ENCODE measurements at places on chromosomes 3 and 15.

- peak; percentile 73 for DNase-seq
Measured at GRCh38 chr3:69671082-69671952, 67.9 kb upstream of the MITF start.

DNA sequence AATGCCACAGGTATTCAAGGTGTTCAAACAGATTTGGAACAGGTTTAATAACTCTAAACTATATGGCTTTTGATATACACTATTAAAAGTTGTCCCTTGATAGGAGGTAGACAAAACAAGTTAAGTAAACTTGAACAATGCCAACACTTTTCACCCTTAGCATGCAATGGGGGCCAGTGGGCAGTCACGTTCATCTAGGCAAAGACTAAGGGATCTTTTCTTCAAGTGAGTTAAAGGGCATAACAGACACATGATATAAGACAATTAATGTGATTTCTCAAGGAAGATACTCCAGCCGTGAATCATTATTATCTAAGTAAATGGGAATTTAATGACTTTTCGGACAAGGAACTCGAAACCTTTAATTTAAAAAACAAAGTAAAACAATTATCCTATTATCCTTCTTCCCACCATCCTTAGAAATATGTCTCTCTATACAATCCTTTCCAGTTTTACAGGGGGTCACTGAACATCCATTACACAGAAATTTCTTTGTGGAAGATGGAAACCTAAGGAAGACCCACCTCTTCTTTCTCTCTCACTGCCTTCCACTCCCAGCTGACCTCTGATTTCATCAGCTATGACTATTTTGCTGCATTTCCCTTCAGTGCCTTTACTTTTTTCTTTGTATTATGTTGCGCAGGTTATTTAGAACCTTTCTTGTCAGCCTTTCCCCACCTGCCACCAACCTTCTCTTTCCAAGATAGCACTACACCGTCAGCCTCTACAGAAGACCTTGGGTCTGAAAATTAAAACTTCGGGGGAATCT, 1.5 kb downstream of the CLDN1 start:
- DNase-seq: no peak

- DNase-seq: peak; percentile 75
Measured at GRCh38 chr3:35946121-35946853, 307.0 kb downstream of the ARPP21 start.

DNA sequence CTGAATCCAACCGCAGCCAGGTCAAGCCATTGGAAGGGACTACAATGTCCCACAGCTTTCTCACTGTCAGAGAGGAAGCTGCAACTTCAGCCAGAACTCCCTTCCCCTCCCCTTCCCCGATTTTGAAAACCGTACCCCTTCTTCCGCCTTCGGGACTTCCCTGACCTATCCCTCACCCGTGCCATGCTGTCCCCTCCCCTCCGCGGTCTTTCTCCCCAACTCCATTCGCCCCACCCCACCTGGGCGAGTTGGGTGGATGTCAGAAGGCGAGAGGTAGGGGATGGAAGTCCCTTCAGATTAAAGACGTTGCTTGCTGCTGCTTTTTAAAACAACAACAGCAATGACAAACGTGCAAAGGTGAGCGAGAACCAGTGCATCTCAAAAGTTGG, 723 bp downstream of the CPNE4 start:
- DNase-seq: no peak

- no peak for DNase-seq
Measured at GRCh38 chr3:30742796-30743619, 136.6 kb downstream of the TGFBR2 start.

DNA sequence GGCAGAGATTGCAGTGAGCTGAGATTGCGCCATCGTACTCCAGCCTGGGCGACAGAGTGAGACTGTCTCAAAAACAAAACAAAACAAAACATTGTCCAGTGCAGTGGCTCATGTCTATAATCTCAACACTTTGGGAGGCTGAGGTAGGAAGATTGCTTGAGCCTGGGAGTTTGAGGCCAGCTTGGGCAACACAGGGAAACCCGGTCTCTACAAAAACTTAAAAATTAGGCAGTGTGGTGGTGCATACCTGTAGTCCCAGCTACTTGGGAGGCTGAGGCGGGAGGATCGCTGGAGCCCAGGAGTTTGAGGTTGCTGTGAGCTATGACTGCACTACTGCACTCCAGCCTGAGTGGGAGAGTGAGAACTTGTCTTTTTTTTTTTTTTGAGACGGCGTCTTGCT, 27.2 kb upstream of the MOBP start:
- DNase-seq: no peak

DNA sequence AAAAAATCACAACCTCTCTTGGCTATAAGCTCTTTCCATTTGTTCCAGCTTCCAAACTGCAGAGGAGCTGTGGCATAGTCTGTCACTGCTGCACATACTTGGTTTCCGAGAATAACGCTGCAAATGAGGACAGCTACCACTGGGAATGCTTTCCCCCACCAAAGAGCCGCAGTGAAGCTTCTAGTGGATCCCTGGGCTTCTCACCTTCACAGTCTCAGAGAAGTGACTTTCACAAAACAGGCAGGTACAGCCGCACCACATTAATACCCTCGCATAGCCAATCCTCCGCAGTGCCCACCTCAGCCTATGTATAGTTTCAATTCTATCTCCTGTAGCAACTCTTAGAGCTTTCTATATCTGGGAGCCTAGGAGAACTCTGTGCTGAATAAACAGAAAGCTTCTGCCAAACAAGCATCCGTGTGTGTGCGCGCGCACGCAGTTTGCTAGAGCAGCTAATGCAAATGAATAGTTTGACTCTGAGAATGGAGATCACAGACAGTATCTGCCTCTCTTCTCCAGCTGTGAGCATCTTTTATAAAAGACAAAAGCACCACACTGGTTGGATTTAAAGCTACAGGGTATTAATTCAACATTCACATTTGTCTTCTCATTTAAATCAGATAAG, 81.9 kb upstream of the PLXND1 start:
- peak; percentile 73 for DNase-seq

- no peak for DNase-seq
Measured at GRCh38 chr3:123329636-123330340, 119.1 kb downstream of the ADCY5 start.

DNA sequence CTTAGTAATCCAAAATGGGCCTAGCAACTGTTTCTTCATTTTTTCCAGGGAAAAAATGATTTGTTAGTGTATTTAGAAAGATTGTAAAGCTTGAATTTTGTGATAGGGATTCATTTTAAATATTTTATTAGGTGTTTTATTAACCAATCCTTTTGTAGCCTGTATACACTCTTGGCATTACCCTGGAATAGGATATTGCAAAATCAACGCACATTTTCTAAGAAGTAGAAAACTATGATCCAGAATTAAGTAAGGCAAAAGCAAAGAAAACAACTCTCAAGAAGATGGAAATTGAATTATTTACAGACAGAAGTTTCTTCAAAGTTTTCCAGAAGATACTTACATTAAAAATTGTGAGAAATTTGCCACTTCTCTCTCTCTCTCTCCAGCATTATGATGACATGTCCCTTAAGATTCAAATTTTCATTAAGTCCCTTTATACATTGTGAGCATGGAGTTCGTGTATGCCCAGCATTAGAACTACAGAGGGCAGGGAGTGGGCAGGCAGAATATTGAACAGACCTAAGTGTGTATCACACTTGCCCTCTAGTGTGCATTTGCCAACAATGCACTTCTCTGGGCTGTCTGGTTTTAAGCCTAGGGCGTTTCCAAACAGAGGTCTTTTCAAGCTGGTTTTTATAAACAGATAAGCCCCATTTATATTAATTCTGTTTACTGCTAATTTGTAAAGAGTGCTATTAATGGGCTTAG, 28.5 kb upstream of the CMSS1 start:
- peak; percentile 82 for DNase-seq

DNA sequence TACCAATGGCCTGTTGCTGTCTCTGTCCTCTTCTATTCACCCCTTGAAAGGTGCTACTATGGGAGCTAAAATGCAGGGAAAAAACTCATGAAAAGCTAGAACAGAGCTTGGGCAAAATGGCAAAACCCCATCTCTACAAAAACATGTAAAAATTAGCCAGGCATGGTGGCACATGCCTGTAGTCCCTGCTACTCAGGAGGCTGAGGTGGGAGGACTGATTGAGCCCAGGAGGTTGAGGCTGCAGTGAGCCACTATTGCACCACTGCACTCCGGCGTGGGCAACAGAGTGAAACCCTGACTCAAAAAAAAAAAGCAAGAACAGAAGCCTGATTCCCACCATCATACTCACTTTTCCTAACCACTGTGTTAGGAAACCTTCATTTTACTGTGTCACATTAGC, 1.9 kb downstream of the MAP4 start:
- no peak for DNase-seq

DNA sequence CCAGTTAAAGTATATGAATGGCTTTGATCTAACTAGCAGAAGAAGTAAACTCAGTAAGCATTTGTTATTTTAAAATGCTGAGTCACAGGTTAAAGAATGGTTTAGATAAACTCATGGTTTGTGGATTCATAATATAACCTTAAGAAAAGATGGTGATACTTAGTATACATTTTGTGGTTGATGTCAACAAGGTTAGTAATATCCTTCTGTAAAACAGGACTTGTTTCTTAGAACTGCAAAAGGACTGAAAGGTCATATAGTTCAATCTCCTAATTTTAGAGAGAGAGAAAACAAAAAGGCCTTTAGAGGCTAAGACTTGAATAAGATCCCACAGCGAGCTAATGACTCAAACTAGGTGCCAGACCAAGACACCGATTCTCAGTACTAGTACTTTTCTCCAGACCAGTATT, 50.0 kb downstream of the STRIT1 start:
- DNase-seq: peak; percentile 50

GRCh38 chr3:51642462-51642861, 28.6 kb upstream of the TEX264 start:
- DNase-seq: no peak

- no peak for DNase-seq
Measured at GRCh38 chr15:43214592-43215295, 6.1 kb downstream of the EPB42 start.

GRCh38 chr15:66498501-66499386, 1.2 kb upstream of the SNAPC5 start:
- DNase-seq: peak; percentile 71

DNA sequence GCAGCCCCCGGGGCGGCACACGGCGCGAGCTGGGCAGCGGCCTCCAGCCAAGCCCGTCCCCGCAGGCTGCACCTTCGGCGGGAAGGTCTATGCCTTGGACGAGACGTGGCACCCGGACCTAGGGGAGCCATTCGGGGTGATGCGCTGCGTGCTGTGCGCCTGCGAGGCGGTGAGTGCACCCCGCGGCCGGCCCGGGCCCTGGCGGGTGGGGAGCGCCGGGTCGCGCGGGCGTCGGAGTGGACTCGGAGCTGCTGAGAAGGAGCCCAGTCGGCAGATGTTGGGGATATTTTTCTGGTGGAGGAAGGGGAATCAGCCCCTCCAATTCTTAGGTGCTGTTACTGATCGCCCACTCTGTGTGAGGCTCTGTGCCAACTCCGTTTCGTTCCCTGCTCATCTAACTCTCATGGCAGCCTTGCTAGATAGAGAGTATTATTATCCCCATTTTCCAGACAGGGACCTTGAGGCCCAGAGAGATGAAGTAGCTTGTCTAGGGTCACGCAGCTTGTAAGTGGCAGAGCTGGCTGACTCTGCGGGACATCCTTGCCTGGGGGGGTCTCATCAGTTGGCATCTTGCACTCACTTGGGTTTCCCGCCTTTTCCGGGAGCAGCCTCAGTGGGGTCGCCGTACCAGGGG, 890 bp downstream of the CHRD start:
- DNase-seq: no peak

DNA sequence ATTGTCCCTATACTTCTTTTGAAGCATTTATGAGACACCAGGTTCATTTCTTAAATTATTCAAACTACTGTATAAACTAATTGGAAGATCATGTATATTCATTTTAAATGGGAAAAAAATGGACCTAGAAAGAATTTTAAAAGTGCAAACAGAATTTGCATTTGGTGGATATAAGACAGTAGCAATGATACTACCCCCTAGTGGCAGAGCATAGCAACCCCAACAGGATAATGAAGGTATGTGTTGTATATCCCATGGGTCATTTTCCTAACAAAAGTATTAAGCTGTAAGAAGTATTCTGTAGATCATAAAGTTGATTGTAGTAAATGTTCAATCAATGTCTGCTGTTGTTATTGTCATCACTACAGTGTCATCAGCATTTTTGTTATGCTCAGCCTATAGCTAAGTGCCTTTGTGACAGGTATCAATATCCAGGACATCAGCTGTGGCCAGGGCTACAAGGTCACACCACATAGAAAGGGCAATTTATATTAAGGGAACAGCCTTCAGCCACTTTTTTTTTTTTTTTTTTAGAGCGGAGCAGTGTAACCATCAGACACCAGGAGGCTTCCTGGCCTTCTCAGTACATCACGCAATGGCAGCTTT, 175.8 kb downstream of the FOXB1 start:
- peak; percentile 74 for DNase-seq

DNA sequence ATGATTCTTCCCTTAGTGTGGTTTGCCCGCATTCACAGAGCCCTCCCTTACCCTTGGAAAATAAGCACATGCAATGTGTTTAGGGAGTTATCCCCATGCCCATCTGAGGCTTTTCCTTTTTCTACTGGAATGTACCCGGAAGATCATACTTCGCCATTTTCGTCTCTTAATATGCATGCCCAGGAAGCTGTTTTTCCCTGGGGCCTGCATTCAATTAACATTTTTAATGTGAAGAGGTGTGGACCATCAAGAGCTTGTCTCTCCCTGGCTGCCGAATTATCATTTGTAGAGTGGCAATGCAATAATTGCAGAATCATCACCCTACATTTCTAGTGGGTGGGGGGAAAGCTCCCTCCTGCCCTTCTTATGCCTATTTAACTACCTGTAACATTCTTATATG, 976.3 kb downstream of the DIPK2A start:
- no peak for DNase-seq

- DNase-seq: no peak
Measured at GRCh38 chr15:88821993-88822392, 18.8 kb downstream of the ACAN start.

DNA sequence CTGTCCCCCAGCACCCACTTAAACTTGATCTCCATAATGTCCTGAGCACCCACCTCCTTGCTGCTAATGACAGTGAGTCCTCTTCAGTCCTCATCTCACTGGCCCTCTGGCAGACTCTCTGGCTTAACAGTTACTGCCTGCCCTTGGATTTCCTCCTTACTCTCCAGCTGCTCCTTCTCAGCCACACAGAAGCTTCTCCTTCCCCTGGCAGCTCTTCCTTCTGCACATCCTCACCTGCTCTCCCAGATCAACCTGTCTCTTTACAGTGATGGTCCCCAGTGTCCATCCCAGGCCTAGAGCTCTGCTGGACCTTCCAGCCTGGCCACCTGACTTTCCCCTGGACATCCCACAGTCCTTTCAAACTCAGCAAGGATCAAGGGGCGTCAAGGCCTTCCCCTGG, 47.4 kb upstream of the SMAD3 start:
- DNase-seq: no peak

DNA sequence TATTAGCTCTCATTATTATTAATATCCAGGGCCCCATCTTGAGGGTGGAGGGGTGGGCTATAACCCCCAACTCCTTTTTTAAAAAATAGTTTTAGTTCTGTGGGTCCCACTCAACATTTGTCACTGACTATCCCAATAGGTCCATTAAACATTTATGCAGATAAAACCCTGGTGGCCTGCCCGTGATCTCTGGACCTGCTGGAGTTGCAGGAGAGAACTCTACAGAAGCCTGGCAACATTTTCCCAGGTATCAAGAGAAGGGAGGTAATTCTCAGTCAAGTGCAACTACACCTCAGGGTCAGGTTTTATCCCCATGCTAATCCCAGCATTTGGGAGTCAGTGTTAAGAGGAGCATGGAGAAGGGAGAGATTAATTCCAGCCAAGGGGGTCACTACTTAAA, 264.4 kb upstream of the PROK2 start:
- no peak for DNase-seq

GRCh38 chr3:53075743-53076140, 29.9 kb upstream of the SFMBT1 start:
- DNase-seq: no peak

Measured in fibroblast of the aortic adventitia (primary cell).